ENCODE measurements at places on chromosomes 5 and 9.

GRCh38 chr9:132030626-132031325 is 48.9 kb downstream of the MED27 start:
- DNase-seq, result no peak

GRCh38 chr9:4780651-4781050 is 12.1 kb upstream of the RCL1 start:
- no peak for DNase-seq

DNA sequence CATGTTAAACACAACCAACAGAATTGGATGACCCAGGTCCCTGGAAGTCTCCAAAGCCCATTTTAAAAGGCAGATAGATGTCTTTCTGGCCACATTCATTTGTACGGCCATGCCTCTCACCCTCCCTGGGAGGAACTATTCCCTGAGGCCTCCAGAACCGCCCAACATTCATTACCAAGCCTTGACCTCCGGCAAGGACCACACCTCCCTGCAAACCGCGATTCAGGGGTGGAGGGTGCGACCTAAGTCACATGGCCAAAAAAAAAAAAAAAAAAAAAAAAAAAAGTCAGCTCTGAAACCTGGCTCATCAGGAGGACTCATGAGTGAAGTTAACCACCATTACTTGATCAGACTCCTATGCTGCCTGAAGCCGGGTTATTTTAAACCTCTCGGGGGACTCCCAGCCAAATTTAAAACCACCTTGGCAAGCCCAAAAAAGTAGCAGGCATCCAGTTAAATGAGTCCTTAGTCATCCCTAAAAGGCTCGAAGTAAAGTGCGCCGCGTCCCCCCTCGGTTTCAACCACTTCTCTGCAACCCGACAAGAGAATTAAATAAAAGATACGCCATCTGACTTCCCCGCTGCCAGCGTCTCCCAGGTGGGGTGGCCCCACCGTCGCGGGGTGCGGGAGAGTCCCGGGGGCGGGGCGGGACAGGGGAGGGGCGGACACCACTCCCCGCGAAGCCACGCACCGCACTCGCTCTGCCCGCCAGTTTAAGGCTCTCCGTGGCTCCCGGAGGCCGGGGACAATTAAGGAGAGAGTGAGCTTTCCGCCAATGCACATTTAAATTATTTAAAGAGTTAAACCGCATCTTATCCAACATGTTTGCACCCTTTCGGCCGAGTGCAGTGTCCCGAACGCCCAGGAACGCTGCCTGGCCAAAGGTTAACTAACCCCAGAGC is 2.3 kb downstream of the KLF9 start:
- DNase-seq, result no peak

DNA sequence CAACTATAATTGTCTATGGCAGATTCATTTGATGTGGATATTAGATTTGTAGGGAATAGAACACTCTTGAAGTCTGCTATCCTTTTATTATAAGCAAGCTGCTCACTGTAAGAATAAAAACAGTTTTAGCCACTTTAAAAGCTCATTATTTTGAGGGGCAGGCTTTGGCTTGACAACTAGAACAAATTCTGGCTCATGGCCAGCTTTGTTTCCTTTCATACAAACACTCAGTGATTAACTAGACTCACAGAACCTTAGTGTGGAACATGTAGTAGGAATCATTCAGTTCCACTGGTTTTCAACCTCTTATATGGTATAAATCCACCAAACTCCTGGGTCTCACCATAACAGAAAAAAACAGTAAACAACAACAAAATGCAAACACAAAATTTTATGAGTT is 27.4 kb upstream of the CEP120 start:
- DNase-seq, result peak; percentile 30

GRCh38 chr5:3182133-3182876 is 413.3 kb upstream of the IRX1 start:
- no peak for DNase-seq

- DNase-seq, result no peak
Observed at GRCh38 chr9:131784748-131785501, 45.0 kb upstream of the RAPGEF1 start.

DNA sequence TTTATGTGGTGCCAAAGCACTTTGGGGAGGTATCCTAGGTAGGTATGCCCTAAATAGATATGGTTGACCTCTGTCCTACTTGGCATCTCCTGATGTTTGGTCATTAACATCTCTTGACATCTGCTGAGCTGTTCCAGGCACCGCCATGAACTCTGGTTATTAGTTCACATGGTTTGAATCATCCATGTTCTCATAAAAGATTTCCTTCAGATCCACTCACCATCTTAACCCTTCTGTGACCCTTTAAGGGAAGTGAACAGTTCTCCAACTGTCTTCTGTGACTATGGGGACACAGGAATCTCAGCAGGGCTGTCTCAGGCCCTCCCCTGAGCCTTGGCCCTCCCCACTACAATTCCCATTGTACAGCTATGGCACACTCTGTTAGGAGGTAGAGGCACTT is 167.7 kb downstream of the CDH6 start:
- DNase-seq, result no peak

GRCh38 chr5:58849921-58850667 is 267.2 kb downstream of the RAB3C start:
- no peak for DNase-seq

DNA sequence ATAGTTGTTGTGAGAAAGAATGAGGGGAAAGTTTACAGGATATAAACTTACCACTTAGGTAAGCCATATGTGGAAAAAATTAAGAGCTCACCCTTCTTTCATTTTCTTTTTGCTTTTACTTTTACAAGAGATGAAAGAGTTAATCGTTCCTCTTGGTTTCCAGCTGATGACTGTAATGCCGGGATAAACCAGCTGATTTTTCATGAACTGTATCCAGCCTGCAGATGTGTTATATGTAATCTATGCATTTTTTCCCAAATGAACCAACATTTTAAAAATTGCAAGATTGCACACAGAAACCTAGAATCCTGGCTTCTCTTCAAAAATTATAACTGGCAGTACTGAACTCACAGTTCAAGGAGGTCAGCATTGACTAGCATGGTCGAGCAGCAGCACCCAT is 185.9 kb downstream of the GRIA1 start:
- no peak for DNase-seq

GRCh38 chr5:149490599-149491485 is 60.4 kb downstream of the CSNK1A1 start:
- DNase-seq, result no peak

All from NCI-H187 (cell line).